ENCODE measurements at places on chromosomes 7 and 10.

DNA sequence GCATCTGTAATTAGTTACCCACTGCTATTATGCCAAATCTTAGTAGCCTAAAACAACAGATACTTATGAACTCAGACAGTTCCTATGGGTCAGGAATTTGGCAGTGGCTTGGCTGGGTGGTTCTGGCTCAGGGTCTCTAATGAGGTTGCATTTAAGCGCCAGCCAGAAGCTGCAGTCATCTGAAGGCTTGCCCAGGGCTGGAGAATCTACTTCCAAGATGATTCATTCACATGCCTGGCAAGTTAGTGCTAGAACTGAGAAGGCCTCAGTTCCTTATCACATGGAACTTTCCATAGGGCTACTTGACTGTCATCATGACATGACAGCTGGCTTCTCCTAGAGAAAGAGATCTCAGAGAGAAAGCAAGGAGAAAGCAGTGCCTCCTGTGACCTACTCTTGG is 121.3 kb downstream of the AVL9 start:
- DNase-seq = no peak

GRCh38 chr10:7551289-7551688 is 115.5 kb downstream of the ITIH5 start:
- no peak for DNase-seq

- DNase-seq = no peak
Measured at GRCh38 chr10:8412541-8412940, 358.1 kb downstream of the GATA3 start.

- DNase-seq = no peak
Measured at GRCh38 chr7:83819911-83820310, 171.0 kb upstream of the SEMA3E start.

GRCh38 chr7:1548438-1548831 is 7.6 kb downstream of the TMEM184A start:
- DNase-seq = peak; percentile 27

GRCh38 chr10:11018855-11019631 is 1.4 kb downstream of the CELF2 start:
- peak; percentile 24 for DNase-seq

- no peak for DNase-seq
Measured at GRCh38 chr10:26491934-26492333, 53.8 kb downstream of the APBB1IP start.

DNA sequence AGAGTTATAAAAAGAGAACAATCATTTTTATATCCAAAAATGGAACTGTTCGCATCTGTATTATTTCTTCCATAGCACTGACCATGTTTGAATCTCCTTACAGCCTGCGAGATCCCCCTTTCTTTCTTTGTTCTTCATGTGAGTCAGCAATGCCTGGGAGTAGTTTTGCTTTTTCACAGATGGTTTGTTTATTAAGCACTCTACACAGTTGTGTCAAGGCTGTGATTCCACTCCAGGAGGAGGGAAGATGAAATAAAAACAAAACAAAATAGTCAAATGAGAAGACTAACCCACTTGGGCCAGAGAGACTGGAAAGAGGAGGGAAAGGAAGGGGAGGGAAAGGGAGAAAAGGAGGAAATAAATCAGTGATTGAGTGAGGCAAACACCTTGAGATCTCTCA is 7.8 kb downstream of the LIPF start:
- DNase-seq = no peak

All from B cell (primary cell).